Astrocyte (in vitro differentiated cells and primary cell): ENCODE measurements at places on chromosomes 2 and 18.

DNA sequence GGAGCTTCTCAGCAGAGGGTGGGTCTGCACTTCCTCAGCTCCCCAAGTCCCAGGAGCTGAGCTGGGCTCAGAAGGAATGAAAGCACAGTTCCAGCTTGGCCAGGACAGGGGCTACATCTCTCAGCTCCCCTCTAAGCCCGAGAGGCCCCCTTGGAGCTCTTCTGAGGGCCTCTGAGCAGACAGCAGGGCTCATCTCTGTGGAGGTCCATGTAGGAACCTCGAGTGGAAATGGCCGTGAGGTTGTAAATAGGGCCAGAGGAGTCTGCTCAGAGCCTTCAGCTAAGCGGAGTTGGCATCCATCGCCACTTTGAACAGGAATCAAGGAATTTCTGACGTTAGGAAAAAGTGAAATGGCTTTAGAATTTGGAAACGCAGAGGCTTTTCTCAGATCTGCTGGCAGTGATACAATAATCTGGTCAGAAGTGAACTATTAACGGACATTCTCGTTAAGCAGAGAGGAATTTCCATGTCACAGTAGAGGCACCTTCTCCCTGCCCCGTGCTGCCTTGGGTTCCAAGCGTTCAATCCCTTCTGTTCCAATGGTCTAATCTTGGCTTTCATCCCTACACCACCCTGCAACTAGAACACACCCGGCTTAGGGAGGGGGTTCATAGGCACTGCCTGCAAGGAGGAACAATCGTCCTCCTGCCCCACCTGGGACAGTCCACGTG is 213.9 kb downstream of the NDUFA10 start:
- H3K4me3 ChIP-seq: no peak overlapping the region
- H3K36me3 ChIP-seq: no peaks in the 10 kb centered on the region
- no peak overlapping the region for H3K27ac ChIP-seq
- no peaks in the 10 kb centered on the region for H3K4me1 ChIP-seq
- DNase-seq: no peak

DNA sequence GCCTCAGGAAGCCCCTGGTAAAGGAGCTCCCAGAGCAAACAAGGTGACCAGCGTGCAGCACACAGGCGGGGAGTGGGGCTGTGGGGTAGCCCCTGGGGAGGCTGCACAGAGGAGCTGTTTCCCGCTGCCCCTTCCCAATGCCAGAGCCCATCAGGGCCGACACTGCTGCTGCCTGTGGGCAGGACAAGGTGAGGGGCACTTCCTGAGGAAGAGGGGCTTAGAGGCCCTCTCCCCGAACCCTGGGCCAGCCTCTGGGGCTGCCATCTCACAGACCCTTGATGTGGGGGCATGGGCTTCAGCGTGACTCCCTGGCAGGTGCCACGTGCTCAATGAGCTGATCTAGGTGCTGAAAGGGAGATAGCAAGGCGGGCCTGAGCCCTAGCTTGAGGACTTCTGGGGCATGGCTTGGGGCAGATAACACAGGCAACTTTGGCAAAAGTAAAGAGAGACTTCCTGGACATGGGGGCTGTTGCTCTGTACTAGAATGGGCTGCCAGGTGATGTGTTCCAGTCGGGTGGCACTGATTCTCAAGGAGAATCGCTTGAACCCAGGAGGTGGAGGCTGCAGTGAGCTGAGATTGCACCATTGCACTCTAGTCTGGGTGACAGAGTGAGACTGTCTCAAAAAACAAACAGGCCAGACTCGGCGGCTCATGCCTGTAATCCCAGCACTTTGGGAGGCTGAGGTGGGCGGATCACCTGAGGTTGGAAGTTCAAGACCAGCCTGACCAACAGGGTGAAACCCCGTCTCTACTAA is 9.9 kb upstream of the KLF11 start:
- no peaks in the 10 kb centered on the region for H3K27me3 ChIP-seq
- no peak overlapping the region for H3K27ac ChIP-seq
- DNase-seq: no peak
- H3K4me1 ChIP-seq: peaks cover 12% of the 10 kb centered on the region

DNA sequence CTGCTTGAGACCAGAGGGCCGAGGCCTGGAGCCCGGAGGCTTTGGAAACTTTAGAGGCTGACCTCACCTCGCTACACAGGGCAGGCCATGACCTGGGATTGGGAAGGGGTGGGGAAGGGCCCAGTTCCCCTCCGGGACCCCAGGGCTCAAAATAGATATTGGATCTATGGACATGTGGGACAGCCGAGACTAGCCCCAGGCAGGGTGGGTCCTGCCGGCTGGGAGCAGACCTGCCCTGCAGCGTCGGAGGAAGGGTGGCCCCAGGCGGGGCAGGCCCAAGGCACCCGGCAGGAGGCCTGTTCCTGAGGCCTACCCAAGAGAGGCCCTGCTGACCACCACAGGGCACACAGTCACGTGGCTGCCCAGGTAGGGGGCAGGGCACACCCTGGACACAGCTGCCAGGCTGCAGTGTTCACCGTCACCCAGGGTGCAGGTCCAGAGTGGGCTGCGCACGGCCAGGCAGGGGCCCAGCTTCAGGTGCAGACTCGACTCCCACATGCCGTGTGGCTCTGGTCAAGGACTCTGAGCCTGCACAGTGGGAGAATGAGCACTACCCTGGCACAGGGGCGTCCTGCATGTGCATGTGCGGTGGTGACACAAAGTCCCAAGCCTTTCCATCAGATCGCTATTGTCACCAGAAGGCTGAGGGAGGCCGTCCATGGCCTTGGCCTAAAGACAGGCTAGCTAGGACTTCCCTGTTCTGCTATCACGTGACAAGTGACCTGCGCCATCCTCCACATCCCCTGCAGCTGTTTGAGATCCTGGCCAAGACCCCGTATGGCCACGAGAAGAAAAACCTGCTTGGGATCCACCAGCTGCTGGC is 13.2 kb downstream of the ANO7 start:
- no peak for DNase-seq
- H3K36me3 ChIP-seq: no peaks in the 10 kb centered on the region
- peaks cover 5% of the 10 kb centered on the region for H3K27me3 ChIP-seq
- no peaks in the 10 kb centered on the region for H3K4me1 ChIP-seq

GRCh38 chr18:24629921-24630320 is 169.5 kb downstream of the HRH4 start:
- DNase-seq: no peak
- H3K36me3 ChIP-seq: no peaks in the 10 kb centered on the region
- no peaks in the 10 kb centered on the region for H3K4me1 ChIP-seq
- H3K27me3 ChIP-seq: no peaks in the 10 kb centered on the region
- H3K27ac ChIP-seq: no peak overlapping the region
- H3K4me3 ChIP-seq: no peak overlapping the region
